ENCODE measurements at places on chromosomes 4 and X.

DNA sequence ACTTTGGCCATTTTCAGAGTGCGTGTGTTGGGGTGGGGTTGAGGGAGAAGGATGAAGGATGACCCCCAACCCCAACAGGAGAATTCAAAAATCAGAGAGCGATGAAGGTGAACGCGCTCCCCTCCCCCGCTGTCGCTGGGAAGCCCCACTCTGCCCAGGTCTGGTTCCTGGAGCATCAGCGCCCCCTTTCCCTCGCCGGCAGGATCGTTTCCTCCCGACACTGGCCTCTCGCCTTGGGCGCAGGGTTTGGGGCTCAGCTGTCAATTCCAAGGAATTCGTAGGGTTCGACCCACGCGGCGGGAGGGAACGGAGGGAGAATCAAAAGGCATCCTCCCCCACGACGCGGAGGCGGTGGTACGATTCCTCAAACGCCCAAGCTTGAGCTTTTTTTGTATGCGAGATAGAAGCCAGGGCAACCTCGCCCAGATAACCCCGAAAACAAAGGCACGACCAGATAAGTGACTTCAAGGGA is 1.0 kb upstream of the PDGFRA start:
- peak; percentile 79 for DNase-seq

- DNase-seq = no peak
Observed at GRCh38 chr4:71962622-71963264, 69.1 kb upstream of the NPFFR2 start.

- DNase-seq = no peak
Observed at GRCh38 chrX:9339603-9340491, 125.0 kb upstream of the TBL1X start.

- no peak for DNase-seq
Observed at GRCh38 chrX:137118536-137118935, 84.7 kb upstream of the GPR101 start.

GRCh38 chr4:124790471-124790870 is 77.9 kb upstream of the ANKRD50 start:
- DNase-seq = no peak

DNA sequence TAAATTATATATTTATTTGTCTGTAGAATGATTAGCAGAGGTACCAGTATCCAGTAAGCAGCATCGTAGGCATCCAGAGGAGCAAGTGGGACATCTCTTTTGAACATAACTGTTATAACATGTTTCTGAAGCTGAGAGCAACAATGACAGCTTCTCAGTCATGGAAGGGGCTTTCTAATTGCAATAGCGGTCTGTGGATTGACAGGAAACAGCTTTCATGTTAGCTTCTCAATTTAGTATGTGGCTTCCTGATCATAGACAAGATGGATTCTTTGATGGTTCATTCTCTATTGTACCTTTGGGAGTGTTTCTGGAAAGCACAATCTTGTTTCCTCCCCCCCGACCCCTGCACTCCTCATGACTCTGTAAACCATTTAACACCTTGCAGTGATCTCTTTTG is 434.6 kb upstream of the GNPDA2 start:
- no peak for DNase-seq

GRCh38 chrX:150903110-150903508 is 4.6 kb upstream of the CD99L2 start:
- no peak for DNase-seq

GRCh38 chr4:985123-985830 is 1.6 kb upstream of the IDUA start:
- DNase-seq = peak; percentile 80

DNA sequence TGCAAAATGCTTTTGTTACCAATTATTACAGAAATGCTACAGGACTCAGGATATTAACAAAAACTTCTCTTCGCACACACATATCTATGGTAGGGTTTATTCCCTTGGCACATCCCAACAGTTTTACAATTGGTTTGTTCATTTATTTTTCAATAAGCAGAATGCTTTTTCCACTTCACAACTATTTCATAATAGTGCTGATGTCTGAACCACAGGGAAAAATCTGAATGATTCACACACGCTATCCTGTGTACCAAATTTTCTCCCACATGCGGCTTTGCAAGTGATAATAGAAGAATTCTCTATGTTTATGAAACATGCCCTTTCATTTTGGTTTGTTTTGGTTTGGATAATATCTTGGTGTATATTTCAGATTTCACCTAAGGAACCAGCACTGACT is 725.7 kb upstream of the TENM3 start:
- DNase-seq = no peak

GRCh38 chr4:144591401-144591800 is 54.6 kb upstream of the HHIP start:
- DNase-seq = no peak

DNA sequence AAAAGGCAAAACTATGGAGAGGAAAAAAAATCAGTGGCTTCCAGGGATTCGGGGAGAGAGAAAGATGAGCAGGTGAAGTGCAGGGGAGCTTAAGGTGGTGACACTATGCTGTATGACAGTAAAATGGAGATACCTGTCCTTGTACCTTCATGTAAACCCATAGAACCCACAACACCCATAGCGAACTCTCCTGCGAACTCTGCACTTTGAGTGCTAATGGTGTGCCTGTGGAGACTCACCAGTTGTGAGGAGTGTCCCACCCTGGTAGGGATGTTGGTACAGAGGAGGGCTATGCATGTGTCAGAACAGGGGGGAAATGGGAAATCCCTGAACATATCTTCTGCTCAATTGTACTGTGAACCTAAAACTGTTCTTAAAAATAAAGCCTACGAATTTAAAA is 42.8 kb downstream of the HMX1 start:
- no peak for DNase-seq

All from activated naive CD4-positive, alpha-beta T cell treated with anti-CD3 and anti-CD28 coated beads for 36 hours (primary cell).